Stimulated activated CD4-positive, alpha-beta T cell treated with anti-CD3 and anti-CD28 coated beads, Interleukin-4, amount 100 ng/mL, for 1 hour (primary cell): ENCODE measurements at places on chromosomes 6 and 20.
A peak's percentile ranks its signal among the peaks of the same experiment; 100 is the strongest.

- DNase-seq, result no peak
Observed at GRCh38 chr6:82959385-82959941, 106.2 kb downstream of the UBE3D start.

- DNase-seq, result no peak
Observed at GRCh38 chr6:23006656-23007055, 437.3 kb downstream of the HDGFL1 start.

- no peak for DNase-seq
Observed at GRCh38 chr6:137490961-137491360, 3.2 kb downstream of the OLIG3 start.

DNA sequence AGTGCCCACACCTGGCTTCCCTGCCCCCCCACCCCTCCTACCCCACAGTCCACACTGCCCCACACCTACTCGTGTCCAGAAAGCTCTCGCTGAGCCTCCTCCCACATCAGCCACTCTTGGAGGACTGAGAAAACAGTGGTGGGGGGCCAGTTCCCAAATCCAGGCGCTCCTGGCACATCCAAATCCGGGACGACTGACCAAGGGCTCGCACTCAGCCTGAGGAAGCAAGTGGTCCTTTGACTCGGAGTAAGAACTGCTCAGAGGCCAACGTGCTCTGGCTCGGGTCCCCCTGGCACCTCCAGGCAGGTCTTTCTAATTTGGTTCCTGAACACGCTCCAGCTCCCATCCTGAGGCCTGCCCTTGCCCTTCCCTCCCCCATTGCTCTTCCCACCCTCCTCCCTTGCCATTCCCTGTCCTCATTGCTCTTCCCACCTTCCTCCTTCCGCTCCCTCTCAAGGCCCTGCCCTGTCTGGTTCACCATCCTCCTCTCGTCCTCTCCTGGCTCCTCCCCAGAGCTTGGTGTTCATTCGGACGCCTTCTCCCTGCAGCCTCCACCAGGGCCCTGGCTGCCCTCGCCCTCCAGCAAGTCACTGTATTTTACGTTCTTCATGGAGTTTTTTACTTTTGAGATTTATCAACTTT, 83.6 kb downstream of the THBS2 start:
- DNase-seq, result no peak

DNA sequence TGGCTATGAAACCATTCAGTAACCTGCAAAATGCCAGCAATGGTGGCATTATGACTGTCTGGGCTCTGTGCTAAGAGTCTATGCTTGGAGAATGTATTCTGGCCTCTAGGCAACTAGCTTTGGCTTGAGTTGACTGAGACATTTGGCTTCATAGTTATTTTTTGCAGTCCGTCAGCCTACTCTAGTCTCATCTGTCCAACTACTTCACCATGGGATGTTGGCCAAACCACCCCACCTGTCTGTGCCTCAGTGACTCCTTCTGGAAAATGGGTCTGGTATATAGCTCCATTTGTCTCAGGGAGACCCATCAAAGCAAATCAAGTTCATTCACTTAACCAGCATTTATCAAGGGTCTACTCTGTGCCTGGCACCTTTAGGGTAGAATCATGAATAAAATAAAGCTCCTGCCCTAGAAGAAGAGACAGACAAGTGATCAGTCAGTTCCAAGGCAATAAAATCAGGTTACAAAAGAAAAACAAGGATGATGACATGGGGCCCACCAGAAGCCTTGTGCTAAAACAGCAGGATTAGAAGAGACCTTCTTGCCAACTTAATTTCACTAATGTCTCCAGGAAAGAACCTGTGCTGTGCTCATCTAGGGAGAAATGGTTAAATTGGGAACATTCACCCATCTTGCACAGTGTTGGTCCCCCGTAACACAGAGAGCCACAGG, 102.4 kb upstream of the ARMC2 start:
- no peak for DNase-seq

- no peak for DNase-seq
Observed at GRCh38 chr6:4107873-4108272, 27.5 kb downstream of the ECI2 start.

DNA sequence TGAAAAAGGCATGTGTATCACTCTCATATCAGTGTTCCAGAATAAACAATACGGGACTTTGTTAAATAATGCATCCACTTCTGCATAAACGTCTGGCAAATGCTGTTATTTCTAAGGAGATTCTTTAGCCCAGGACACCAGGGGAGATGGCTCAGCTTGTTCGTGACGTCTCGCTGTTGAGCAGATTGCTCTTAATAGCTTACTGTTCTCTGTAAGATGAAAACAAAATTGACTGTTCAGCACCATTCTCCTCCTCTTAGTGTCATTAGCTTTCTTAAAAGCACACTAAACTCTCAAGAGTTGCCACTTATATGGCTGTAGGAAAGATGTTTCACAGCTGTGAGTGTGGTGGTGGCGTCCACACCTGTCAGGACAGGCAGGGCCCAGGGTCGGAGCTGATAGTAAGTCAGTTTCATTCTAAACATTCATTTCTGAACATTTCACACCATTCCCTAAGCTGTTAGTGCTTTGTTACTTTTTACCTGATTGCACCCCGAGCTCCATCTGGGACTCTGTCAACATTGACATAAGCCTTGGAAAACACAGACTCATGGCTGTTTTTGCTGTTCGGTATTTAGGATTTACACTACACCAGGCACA, 132.1 kb downstream of the ZDHHC14 start:
- no peak for DNase-seq

GRCh38 chr6:106192824-106193223, 106.7 kb downstream of the PRDM1 start:
- DNase-seq, result no peak

DNA sequence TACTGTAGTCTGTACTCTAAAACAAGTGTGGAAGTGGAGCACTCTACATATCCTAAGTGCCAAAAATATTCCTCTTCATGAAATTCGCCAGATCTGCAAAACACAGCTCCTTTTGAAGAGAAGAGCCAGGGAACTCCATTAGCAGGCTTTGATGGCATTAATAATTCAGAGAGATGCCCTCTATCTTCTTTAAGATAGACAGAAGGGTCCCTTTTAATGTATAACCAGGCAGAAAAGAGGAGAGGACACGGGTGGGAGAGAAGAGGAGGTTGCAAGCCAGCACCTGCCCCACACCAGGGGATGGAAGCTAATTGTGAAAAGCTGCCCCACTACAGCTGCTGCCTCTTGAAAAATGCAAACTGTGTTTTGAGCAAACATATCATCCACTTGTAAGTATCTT, 3.7 kb upstream of the RFPL4B start:
- no peak for DNase-seq

GRCh38 chr20:57346477-57346876, 4.6 kb upstream of the RAE1 start:
- peak; percentile 71 for DNase-seq

- DNase-seq, result no peak
Observed at GRCh38 chr6:144103026-144103563, 7.7 kb upstream of the SF3B5 start.

DNA sequence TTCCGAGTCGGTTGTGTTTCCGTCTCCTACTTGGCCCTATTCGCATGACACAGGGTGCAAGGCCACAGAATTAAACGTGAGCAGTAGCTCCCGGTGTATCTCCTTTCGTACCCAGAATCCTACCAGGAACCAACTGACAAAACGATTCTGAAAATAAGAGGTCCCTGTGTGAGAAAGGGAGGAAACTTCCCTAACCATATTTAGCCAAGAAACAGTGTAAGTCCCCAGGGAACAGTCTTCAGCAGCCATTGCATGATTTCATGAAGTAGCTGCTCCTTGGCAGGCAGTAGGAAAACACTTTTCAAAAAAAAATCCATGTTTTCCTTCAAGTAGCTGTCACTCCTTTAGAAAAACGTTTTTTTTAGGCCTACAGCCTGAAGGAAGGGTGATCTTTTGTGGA, 46.9 kb downstream of the PDE10A start:
- no peak for DNase-seq

- no peak for DNase-seq
Observed at GRCh38 chr20:11128220-11128718, 454.5 kb upstream of the JAG1 start.

DNA sequence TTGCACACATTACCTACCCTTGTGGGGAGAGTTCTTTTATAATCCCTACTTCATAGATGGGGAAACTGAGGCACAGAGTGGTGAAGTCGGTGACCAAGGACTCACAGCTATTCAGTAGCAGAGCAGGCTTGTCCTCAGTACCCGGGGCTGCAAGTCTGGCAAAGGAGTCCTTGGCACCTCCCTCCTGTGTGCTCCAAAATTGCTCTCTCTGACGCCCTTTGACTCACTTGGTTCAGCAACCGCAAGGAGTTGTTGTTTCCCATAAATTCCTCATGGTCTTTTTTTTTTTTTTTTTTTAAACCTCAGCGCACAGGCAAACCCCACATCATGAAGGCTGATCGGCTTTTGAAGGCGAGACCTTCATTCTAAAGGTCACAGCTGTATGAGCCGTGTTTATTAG, 143.2 kb downstream of the CEBPB start:
- DNase-seq, result no peak

GRCh38 chr20:33915726-33916331, 77.9 kb upstream of the RALY start:
- peak; percentile 62 for DNase-seq

DNA sequence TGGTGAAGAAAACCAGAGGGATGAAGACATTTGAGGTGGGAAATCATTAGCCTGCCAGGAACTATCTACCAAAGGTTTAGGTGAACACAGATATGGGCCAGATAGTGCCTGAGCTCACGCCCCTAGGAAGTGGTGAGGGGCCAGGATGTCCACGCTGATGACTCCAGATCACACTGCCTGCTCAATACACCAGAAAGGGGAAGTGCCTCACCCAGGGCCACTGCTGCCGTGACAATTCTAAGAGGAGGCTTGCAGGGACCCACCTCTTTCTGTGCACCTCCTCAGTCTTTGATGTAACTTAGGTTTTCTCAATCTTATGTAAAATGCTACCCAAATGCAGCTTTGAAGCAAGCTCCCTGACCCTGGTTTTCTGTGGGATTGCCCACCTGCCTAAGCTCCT, 5.4 kb upstream of the RAB44 start:
- no peak for DNase-seq

DNA sequence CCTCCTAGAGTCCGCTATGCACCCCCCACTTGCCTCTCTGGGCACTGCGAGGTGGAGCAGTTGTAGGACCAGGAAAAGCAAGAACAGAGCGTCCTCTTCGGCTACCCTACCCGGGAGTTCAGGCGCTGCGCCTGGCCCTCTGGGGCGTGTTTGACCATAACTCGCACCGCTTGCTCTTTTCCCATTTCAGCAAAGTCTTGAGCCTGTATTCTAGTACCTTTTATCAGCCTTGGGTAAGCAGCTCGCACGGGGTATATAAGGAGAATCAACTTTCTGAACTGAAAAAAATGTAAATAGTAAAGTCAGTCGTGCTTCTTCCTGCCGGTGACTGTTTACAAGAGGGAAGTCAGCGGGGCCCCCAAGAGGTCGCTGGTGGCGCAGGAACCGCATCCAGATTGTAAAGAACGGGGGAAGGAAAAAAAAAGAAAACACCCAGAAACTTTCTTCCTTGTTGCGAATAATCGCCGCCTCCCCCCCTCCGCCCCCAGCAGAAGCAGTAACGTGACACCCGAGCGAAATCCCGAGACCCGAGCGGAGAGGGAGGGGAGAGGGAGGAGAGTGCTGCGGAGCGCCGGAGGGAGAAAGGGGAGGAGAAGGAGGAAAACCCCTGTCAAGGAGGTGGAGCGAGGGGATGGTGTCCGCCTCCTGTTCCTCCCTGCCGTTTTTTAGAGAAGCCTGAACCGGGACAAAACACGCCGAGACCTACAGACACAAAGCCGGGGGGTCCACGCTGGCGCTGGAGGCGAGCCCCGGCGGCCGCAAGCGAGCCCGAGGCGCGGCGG, at the start of gene UST:
UST (plus strand) TSS at position 668 of the 782 bp plus-strand sequence. CDS start 401 bp downstream, outside the sequence.
- peak; percentile 52 for DNase-seq

GRCh38 chr20:47576516-47577033, 74.9 kb downstream of the NCOA3 start:
- DNase-seq, result no peak

DNA sequence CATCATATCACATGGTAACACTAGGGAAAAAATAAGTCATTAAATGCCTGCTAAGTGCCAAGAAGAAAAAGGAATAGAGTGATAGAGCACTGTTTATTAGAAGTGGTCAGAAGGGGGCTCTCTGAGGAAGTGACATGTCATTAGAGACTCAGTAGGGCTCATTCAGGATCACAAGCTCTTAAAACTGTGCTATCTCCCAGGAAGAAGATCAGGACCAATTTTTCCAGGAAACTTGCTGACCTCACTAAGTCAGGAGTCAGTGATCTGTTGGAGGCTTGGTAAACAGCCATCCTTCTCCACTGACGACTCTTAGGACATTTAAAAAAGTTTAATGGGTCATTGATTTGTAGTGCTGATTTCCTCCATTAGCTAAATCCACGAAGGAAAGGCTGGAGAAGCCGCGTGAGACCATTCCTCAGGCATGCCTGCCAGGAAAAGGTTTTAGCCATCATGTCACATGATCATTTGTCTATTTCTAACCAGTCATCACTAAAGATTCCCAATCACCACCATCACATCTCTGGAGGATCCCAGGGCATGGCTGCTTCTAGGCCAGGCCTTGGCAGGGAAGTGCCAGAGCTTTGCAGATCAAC, 5.9 kb upstream of the PTPN1 start:
- DNase-seq, result no peak

GRCh38 chr6:16092140-16092539, 36.7 kb upstream of the MYLIP start:
- no peak for DNase-seq

DNA sequence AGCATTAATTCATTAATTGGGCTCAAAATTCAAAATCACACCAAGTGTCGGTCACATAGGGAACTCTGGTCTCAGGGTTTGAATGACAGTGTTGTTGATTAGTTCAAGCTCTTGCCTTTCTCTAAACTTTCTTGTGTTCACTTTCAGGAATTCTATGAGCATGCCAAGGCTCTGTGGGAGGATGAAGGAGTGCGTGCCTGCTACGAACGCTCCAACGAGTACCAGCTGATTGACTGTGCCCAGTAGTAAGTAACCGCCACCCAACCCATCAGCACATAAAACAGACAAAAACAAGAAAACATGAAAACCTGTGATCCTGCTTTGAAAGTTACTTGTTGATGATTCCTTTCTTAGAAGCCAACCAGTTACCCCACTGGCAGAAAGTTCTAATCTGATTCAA, 52.7 kb downstream of the GNAS start:
- no peak for DNase-seq

DNA sequence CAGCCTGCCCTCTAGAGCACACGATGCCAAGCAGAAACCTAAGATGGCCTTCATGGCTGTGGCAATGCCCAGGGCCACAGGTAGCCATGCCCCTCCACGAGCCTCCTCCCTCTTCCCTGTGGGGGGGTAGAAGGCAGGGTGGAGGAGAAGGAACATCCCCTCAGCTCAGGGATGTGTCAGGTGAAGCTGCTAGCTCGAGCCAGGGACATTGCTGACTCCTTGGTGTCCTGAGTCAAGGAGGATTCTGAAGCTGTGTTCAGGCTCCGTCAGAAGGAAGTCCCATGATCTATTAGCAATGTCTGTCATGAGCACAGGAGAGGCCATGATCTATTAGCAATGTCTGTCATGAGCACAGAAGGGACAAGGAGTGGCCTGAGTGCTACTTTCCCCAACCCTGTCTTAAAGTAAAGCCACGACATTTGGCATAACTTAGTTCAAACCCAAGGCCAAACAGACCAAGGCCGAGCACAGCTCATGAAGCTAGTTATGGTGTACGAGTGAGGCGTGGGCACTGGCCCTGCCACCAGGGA, 87.8 kb downstream of the BMP7 start:
- no peak for DNase-seq
